ENCODE measurements at places on chromosomes 6 and 20. TPM values are rescaled to one million over a fixed set of nuclear protein-coding genes. Genes with fewer than 3 reads are reported as not detected.

DNA sequence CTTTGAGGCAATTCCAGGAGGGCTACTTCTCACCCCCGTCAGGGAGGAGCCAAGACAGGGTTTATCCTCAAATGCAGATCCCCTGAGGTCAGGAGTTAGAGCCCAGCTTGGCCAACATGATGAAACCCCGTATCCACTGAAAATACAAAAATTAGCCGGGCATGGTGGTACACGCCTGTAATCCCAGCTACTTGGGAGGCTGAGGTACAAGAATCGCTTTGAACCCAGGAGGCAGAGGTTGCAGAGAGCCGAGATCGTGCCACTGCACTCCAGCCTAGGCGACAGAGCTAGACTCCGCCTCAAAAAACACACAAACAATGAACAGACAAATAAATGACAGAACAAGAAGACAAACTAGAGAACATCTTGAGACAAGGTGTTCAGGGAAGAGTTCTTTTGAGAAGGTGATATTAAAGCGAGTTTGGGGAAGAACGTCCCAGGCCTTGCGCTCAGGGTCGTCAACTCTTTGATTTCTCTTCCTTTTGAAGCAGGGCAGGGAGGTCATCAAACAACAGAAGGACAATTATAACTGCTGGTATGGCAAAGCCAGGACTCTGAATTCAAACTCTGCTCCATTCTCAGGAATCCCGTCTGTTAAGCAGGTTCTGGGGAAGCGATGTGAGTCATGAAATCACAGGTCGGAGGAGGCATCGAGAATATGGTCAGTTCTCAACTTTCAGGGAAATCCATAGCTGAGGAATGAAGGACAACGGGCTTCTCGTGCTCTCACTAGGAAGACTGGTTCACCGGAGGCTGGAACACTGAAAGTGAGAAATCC is 1.4 kb upstream of the RALY start:
- DNase-seq = no peak

Gene PAK5
- 0.04 TPM for total RNA-seq

DNA sequence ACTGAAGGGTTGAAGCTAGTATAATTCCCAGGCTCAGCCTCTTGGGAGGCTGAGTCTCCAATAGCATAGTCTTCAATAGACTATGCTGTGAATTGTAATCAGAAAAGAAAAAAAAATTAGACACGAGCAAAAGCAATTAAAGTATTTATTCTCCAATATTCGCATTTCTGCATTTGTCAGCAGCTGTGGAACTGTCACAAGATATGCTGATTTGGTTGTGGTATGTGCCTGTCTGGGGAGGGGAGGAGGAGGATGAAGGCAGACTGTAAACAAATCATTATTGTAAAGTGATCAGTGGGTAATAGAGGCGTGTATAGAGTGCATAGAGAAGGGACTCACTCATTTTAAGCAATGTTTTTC is 10.1 kb upstream of the BICRAL start:
- DNase-seq = no peak

DNA sequence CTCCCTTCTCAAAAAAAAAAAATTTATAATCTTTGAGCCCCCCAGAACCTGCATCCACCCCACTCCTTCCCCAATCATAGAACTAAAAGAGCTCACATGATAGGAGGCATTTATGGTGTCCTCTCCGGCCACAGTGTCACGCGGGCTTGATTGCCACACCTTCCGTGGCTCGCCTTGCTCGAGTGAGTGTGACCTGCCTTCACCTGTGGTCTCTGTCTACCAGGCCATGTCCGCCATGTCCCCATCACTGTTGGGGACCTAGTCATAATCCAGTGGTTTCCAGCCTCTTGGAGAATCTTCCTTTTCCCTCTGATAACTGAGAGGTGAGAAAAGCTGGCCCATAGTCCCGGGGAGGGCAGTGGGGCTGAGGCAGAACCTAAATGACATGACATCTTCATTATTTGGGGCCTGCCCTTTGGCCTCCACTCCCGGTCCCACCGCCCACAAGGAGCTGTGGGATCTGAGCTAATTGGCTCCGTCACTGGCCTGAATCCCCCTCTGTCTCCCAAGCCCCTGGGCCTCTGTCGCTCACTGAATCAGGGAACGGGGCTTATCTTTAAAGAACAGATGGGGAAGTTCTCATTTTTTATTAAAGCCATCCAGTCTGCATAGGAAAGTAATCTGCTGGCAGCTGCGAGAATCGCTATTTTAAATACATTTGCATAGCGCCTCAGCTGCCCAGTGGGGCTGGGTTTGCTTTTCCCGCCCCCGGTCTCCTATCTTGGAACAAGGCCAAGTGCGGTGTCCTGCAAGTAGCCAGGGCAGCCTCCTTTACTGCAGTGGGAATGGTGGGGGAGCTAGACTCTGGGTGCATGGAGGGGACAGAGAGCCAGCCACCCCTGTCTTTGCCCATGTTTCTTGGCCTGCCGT is 197.6 kb upstream of the PMEPA1 start:
- DNase-seq = peak; percentile 59

- DNase-seq = no peak
Observed at GRCh38 chr20:56429502-56429901, 17.4 kb downstream of the CASS4 start.

All from muscle of leg (tissue), 16 donors.